Glutamatergic neuron (in vitro differentiated cells): ENCODE measurements at places on chromosomes 12 and 14. TPM values are rescaled to one million over a fixed set of nuclear protein-coding genes. Genes with fewer than 3 reads are reported as not detected.

GRCh38 chr12:53343969-53344368 lies 7.8 kb upstream of the SP7 start:
- H3K36me3 ChIP-seq: no peaks in the 10 kb centered on the region
- peak overlapping the region; percentile 61 for H3K4me3 ChIP-seq
- peaks cover 3% of the 10 kb centered on the region for H3K27me3 ChIP-seq
- H3K27ac ChIP-seq: no peak overlapping the region
- no peak for DNase-seq

DNA sequence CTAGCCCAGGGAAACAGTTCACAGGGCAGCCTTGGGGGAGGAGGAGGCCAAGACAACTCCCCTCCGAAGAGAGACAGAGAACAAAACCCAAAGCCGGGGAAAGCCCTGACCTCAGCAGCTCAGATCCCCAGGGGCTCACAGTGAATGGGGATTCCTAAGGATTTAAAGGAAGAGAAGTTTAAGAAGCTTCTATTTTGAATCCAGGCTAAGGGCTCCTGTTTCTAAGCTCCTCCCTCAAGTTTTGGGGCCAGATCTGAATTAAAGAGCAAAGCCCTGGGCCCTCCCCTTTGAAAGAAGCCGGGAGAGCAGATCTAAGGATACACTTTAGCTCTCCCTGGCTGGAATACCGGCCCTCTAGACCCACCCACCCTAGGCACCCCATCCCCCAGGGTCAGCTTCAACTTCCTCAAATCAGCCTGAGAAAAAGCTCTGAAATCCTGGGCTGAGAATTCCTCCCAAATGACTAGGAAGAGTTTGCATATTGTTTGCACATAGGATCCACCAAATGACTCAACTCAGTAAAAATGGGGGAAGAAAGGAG lies 3.9 kb downstream of the KDM2B start:
- peaks cover 4% of the 10 kb centered on the region for H3K27me3 ChIP-seq
- DNase-seq: no peak
- no peak overlapping the region for H3K27ac ChIP-seq
- peaks cover 31% of the 10 kb centered on the region for H3K4me1 ChIP-seq
- H3K4me3 ChIP-seq: peak overlapping the region; percentile 45
- H3K36me3 ChIP-seq: no peaks in the 10 kb centered on the region

- no peaks in the 10 kb centered on the region for H3K27me3 ChIP-seq
- H3K4me3 ChIP-seq: no peak overlapping the region
- no peak overlapping the region for H3K27ac ChIP-seq
- H3K4me1 ChIP-seq: no peaks in the 10 kb centered on the region
These were observed 83.3 kb downstream of the CCER1 start for GRCh38 chr12:90871726-90872096.

GRCh38 chr14:74135426-74135825 lies 50.7 kb downstream of the LIN52 start:
- H3K4me3 ChIP-seq: no peak overlapping the region
- H3K27ac ChIP-seq: no peak overlapping the region
- peaks cover 11% of the 10 kb centered on the region for H3K27me3 ChIP-seq
- H3K4me1 ChIP-seq: peaks cover 4% of the 10 kb centered on the region
- no peak for DNase-seq

GRCh38 chr14:28677381-28677780 lies 89.2 kb upstream of the FOXG1 start:
- no peaks in the 10 kb centered on the region for H3K4me1 ChIP-seq
- DNase-seq: no peak
- no peaks in the 10 kb centered on the region for H3K27me3 ChIP-seq

- H3K36me3 ChIP-seq: no peaks in the 10 kb centered on the region
- H3K4me3 ChIP-seq: no peak overlapping the region
- H3K4me1 ChIP-seq: no peaks in the 10 kb centered on the region
- H3K27me3 ChIP-seq: peaks cover 1% of the 10 kb centered on the region
- DNase-seq: no peak
These were observed 203.0 kb downstream of the SNAPC1 start for GRCh38 chr14:61965030-61965745.

DNA sequence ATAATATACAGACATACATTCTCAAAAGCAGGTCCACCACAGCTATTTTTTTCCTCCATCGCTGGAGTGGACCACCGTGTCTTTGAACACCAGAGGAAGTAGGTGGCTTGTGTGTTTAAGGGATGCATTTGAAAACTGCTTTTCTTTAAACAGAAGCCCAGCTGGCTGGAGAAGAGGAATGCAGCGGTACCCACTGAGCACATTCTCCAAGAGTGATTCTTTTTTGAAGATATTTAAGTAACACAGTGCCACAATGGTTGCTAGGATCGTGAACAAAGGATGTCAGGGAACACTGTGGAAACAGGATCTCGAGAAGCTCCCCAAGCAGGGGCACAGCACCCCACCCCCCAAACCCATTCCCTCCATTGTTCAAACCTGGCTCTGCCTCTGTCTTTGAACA lies 286.6 kb upstream of the PWP1 start:
- no peaks in the 10 kb centered on the region for H3K4me1 ChIP-seq
- no peak for DNase-seq
- H3K36me3 ChIP-seq: no peaks in the 10 kb centered on the region
- no peaks in the 10 kb centered on the region for H3K27me3 ChIP-seq

GRCh38 chr12:110930348-110931314 lies 10.3 kb upstream of the MYL2 start:
- H3K4me3 ChIP-seq: no peak overlapping the region
- no peak for DNase-seq
- H3K4me1 ChIP-seq: no peaks in the 10 kb centered on the region
- no peak overlapping the region for H3K27ac ChIP-seq

GRCh38 chr14:75520852-75521251 lies 1.4 kb upstream of the BATF start:
- no peaks in the 10 kb centered on the region for H3K36me3 ChIP-seq
- no peak overlapping the region for H3K4me3 ChIP-seq
- no peak for DNase-seq
- no peak overlapping the region for H3K27ac ChIP-seq

DNA sequence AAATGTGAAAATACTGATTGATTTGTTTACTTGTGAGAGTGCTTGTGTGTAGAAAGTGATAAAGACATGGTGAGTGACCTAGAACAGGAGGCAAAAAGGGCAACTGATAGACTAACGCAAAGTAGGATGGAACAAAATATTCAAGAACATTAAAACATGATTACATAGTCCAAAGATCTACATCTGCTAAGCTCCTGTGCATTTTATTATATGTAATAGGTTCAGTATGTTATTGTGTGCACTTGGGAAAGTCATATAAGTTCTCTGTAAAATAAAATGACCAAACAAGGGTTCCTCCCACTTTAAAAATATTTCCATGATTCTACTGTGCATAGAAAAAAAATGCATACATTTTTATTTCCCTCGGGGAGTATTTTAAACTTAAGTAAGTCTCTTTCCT lies 74.3 kb upstream of the GPHB5 start:
- H3K27me3 ChIP-seq: peaks cover 3% of the 10 kb centered on the region
- no peak for DNase-seq

GRCh38 chr12:57892232-57892972 lies 45.9 kb upstream of the CTDSP2 start:
- peaks cover 51% of the 10 kb centered on the region for H3K4me1 ChIP-seq
- peak overlapping the region; percentile 49 for H3K27ac ChIP-seq
- no peaks in the 10 kb centered on the region for H3K36me3 ChIP-seq
- peaks cover 10% of the 10 kb centered on the region for H3K27me3 ChIP-seq

GRCh38 chr14:35336494-35337268 lies 44.5 kb downstream of the PSMA6 start:
- no peaks in the 10 kb centered on the region for H3K36me3 ChIP-seq
- peak overlapping the region; percentile 17 for H3K27ac ChIP-seq
- H3K4me1 ChIP-seq: peaks cover 12% of the 10 kb centered on the region

- H3K27me3 ChIP-seq: no peaks in the 10 kb centered on the region
- H3K4me1 ChIP-seq: no peaks in the 10 kb centered on the region
- no peak for DNase-seq
- peaks cover 2% of the 10 kb centered on the region for H3K36me3 ChIP-seq
These were observed 391.1 kb downstream of the LRIG3 start for GRCh38 chr12:58529114-58529665.

ASPG gene
- total RNA-seq: not detected

DPPA3 gene
- total RNA-seq: not detected
